Amniotic stem cell (primary cell): ENCODE measurements at places on chromosomes 3 and 15.

DNA sequence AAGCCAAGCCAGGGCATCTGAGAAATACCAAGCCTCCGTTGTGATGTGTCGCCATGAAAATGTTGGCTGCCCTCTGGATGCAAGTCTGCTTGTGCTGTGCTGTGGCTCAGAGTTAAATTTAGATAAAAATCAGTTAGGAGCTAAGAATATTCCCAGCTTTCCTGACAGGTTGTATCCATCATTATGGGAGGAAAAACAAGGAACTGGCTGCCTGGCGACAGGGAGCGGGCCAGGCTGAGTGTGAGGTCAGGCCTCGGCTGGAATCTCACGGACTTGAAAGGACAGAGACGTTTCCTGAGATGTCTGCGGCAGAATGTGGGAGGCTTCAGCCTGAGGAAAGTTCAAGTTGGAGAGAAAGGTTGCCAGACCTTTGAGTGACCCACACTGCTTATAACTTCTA is 213.8 kb downstream of the THSD4 start:
- DNase-seq: no peak

GRCh38 chr15:101262551-101262950 is 10.7 kb upstream of the CHSY1 start:
- no peak for DNase-seq

- peak; percentile 61 for DNase-seq
These were observed 39.8 kb downstream of the CHDH start for GRCh38 chr3:53806182-53807116.

DNA sequence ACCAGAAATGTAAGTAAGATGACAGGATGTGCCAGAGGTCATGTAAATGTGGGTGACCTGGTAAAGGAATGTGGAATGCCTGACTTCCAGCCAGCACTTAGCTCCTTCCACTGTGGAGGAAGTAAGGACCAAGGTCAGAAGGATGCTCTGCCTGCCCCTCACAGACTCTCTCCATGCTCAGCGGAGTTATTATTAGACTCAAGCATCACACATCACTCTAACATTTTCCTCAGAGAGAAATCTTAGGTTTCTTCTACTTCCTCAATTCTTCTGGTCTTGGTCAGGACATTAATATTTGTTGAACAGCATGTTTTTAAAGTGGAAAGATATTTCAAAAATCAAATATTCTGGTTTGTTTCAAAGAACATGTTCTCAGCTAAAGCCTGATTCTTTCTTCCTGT is 231.4 kb upstream of the WNT5A start:
- DNase-seq: no peak

- no peak for DNase-seq
These were observed at the start of gene LIPH for GRCh38 chr3:185552358-185552877. LIPH (minus strand) TSS chr3:185552588; CDS start chr3:185552471, 117 bp downstream.

DNA sequence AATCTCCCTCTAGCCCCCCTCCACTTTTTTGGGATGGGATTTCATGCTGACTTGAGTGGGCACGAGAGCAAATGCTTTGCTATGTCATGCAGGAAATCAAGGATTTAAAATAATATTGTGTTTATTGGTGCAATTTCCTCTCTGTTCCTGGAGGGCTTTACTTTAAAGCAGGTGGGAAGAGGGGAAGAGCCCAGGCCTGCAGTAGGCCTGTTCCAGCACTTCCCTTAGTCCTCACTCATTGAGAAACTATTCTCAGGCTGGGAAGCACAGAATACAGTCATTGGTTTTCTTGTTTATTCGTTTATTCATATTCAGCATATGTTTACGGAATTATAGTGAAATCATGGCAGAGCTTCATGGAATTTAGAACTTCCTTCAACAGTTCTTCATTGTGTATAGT is 41.7 kb upstream of the SPSB4 start:
- no peak for DNase-seq

GRCh38 chr15:75584121-75584520 is 5.0 kb upstream of the PTPN9 start:
- DNase-seq: no peak

DNA sequence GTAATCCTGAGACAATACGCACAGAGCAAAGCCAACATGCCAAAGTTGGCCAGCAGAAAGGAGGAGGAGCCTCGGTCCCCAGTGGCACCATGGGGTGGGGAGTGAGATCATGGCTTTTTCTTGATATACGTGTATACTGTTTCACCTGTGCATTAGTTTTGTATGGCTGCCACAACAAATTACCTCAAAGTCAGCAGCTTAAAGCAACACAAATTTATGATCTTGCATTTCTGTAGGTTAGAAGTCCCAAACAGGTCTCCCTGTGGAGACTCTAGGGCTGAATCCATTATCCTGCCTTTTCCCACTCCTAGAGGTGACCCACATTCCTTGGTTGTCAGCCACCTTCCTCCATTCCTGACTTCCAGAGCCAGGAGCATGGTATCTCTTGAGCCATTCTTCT is 176.9 kb upstream of the NSMCE3 start:
- no peak for DNase-seq

DNA sequence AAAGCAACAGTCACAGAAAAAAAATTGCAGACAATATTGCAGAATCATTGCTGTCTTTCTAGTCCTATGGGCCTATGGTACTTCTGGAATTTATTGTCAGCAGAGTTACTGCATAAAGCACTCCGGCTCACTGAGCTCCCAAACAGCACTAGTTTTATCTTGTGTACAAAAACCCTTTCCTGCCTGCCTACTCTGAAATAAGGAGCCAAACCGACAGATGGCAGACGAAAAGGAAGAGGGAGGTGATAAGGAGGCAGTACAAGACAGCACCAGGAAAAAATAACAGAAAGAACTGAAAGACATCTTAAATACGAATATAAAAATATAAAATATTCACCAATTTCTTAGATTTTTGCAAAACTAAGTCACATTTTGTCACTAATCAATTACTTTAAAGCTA is 15.6 kb downstream of the HERC1 start:
- DNase-seq: no peak

GRCh38 chr15:83305704-83306291 is 21.3 kb upstream of the BNC1 start:
- no peak for DNase-seq

GRCh38 chr3:146712806-146713205 is 107.7 kb upstream of the PLSCR5 start:
- DNase-seq: no peak

DNA sequence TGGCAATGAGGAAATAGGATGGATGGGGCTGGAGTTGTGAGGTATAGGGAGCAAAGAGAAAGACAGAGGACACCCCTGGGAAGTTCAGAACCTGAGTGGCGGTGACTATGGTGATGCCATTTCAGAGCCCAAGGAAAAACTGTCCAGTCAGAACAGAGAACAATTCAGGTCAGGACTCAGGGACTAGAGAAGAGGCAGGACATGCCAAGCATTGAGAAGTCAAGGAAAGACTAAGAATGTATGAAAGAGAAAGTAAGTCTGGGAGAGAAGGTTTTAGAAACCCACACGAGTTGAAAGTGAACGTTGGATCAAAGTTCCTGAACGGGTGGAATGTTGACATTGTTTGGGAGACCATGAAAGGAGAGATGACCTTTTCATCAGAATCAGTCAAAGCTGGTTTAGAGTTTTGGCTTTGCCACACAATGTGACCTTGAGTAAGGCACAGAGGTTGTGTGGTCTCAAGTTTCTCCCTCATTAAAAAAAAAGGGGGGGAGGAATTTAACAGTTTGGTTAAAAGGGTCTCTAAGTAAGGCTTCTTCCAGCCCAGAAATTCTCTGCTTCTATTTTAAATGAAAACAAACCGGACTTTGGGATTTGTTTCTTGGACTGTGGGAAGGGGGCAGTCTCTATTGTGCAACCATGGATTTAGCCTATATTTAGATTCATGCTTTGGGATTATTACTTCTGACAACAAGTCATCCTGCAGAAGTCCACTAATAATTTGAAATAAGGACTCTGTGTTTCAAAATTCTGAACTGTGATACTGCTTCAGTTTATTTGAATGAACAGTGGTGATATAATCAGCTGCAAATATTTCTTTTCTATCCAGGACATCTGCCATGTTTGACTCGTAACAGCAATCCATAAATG is 315.9 kb upstream of the TBL1XR1 start:
- DNase-seq: no peak

- DNase-seq: no peak
These were observed 120.3 kb upstream of the SUCLG2 start for GRCh38 chr3:67774676-67775075.

- no peak for DNase-seq
These were observed 96.8 kb upstream of the RGMA start for GRCh38 chr15:93185796-93186195.

DNA sequence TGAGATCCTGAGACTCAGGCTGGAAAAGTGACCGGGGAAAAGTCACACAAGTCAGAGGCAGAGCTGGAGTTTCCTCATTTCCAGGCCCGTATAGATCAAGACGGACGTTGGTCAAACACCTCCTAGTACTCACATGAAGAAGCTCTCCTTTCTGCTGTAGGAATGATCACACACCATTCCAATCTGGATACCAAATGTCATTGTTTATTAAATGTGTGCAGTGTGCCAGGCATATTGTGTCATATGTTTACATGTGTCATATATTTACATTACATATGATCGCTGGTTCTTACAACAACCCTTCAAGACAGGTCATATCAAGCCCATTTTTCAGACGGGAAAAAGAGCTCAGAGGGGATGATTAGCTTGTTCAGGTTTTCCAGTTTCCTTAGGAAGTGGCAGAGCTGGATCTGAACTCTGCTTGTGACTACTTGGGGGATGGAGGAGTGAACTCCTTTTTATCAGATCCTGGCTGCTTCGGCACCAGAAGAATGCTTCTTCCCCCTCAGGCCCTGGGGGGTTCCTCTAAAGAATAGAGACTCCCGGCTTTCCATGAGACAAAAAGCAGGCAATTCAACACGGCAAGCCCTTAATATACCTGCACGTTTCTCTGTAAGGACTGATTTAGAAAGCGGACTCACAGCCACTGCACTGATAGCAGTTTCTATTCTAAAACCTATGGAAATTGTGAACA is 41.9 kb downstream of the FAM43A start:
- DNase-seq: no peak

DNA sequence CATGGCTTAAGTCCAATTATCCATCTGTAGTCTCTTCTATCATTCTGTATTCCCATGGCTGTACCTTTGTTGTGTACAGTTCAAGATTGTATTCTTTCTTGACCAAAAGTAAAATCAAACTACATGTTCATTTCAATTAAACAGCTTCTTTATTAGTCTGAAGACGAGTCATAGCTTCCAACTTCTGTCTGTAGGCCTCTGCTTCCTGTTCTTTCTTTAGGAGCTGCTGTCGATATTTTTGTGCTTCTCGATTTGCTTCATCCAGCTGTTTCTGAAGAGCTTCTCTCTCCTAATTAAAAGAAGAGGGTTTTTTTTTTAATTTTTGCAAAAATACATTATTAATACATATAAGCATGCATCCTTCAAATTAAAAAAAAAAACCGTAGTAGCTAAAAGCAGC is 13.0 kb upstream of the HDC start:
- no peak for DNase-seq

DNA sequence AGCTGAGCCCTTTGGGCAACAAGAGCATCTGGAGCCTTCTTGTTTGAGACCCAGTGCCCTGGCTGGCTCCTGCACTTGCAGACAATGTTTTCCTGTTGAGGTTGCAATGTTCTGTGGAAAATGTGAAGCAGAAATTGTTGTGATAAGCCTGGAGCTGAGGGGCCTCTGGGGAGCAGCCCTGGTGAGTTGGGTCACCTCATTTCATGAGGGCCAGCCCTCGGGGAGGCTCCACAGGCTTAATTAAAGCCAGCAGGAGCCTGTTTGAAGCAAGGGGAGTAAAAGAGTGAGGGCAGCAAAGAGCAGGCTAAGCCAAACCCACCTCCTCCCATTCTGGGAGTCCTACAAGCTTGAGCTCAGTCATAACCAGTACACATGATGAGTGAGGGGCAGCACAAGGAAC is 154.3 kb downstream of the ALDH1A2 start:
- no peak for DNase-seq

DNA sequence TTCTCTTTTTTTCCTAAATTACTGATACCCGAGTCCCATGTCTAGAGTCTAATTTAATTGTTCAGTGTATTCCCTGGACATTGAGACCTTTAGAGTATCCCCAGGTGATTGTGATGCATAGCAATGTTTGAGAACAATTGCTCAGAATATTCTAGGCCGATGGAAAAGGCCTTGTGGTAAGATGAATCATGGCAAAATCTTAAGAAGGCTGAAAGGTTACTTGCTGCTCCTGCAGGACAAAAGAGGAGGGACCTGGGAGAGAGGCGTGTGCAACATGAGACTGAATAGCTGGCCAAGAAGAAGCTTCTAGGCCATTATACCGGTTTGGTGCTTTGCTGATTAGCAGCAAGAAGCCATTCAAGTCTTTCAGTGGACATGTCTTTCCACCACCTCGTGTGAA is 256.6 kb downstream of the ROBO2 start:
- DNase-seq: no peak

- no peak for DNase-seq
These were observed 8.8 kb downstream of the ANKUB1 start for GRCh38 chr3:149783576-149783975.

GRCh38 chr3:193775421-193776077 is 182.5 kb downstream of the OPA1 start:
- no peak for DNase-seq

DNA sequence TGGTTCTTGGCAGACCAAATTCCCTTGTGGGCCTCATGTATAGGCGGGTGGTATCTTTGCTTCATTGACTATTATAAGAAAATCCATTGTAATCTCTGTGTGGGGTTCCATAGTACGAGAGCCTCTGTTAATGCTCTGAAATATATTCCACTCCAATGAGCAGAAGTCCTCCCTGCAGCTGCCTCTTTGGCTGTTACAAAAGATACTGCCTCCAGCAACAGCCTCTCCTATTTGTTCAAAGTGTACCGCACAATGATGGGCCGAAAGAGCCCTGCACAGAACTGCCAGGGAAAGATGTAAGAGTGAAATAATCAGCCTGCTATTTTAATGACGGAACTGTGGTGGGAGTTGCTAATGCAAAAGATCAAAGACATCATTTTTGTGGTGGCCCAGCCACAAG is 48.9 kb downstream of the GRK7 start:
- DNase-seq: no peak

GRCh38 chr3:173870976-173871375 is 473.4 kb downstream of the NLGN1 start:
- no peak for DNase-seq

DNA sequence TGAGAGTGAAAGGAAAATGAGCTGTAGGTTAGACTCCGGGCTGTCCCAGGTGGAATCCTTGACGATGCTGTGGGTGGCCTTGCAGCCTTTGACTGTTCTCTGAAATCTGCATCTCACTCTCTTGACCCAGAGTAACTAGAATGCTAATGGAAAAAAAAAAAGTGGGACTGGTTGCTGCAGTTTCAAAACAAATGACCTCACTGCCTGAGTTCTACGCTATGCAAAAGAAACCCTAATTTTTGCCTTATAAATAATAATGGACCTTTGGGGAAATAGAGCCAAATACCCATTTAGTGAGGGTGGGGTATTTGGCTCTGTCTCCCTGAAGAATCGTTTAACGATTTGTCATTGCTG is 309.7 kb upstream of the C2CD4B start:
- DNase-seq: no peak

DNA sequence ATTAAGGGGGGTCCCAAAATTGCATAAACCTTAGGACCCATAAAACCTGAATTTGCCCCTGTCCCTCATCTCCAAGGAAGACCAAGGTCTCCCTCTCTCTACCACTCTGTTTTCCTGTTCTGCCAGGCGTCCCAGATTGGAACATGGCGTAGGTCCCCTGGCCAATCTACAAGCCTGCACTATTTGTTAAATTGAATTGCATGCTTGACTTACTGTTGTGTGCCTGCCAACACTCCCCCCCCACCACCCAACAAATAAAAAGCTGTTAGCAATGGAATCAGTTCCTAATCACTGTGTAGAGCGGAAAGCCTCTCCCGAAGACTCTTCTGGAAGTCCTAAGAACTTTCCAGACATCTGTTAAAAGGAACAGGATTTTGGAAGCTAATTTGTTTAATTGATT is 11.7 kb downstream of the CTXND1 start:
- DNase-seq: no peak
